ENCODE measurements at places on chromosomes 6 and 20.
A peak's percentile ranks its signal among the peaks of the same experiment; 100 is the strongest.

GRCh38 chr20:43766385-43766784 is 39.6 kb upstream of the GTSF1L start:
- no peak for DNase-seq

DNA sequence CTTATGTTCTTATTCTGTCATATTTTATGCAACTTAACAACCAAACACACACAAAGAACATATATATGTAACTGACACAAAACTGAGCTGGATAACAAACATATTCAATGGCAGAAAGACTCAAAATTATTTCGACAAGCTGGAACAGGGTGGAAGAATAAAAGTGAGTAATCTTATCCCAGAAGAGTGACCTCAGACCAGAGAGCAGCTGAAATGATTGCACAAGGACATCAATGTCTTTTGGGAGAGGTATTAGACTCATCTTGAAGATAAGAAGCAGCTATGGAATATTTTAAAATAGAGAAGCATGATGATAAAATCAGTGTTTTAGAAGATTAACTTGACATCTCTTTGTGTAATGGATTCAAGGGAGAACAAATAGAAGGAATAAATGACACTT is 191.6 kb upstream of the PRDM1 start:
- no peak for DNase-seq

- DNase-seq, result no peak
These were observed 44.6 kb upstream of the SLC23A2 start for GRCh38 chr20:5045906-5046305.

- DNase-seq, result no peak
These were observed 10.4 kb downstream of the NOX3 start for GRCh38 chr6:155444952-155445903.

DNA sequence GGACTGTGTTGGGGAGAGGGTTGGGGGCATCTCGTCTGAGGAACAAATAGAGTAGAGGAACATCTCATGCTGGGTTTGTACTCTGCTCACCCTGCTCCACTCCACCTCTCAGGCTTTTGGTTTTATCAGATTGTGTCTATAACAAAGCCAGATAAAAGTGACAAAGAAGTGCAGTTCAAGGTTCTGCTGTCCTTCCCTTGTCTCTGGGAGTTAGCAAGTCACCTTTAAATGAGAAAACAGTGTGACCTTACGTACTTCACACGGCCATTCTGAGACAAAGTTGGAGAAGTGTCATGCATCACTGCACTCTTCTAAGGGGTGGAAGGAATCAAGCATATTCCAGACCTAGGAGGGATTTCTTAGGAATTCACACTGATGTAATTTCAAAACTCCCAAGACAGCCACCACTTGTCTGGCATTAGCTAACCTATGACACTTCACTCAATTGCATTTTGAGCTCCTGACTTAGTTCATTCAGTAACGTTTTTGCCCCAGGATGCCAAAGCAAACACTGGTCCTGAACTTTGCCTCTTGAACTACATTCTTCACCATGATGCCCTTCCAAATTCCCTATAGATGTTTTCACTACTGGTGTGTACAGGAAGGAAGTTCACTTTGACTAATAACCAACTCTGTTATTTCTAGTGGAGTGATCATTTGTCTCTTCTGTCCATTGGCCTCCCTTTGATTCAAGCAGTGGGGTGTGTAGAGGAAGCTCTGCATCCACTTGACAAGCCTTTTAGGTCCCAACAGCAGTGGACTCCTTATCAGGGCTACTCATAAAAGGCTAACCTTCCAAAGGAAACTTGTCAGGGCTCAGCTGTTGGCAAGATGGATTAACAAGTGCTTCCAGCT is 647.6 kb upstream of the FLRT3 start:
- peak; percentile 23 for DNase-seq

GRCh38 chr20:50704971-50705370 is 13.6 kb upstream of the RIPOR3 start:
- DNase-seq, result no peak

GRCh38 chr6:144741659-144742058 is 456.5 kb downstream of the UTRN start:
- no peak for DNase-seq

DNA sequence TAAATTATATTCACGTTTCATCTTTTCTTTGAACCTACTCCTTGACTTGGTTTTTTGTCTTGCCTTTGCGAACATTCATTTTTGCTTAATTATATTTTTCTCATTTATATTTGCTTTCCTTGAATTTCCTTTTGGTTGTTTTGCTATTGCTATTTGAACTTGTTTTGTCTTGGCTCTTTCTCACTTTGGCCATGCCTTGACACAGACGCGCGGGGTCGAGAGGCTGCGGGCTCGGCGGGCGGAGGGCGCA is 7.1 kb upstream of the TMEM14A start:
- DNase-seq, result no peak

DNA sequence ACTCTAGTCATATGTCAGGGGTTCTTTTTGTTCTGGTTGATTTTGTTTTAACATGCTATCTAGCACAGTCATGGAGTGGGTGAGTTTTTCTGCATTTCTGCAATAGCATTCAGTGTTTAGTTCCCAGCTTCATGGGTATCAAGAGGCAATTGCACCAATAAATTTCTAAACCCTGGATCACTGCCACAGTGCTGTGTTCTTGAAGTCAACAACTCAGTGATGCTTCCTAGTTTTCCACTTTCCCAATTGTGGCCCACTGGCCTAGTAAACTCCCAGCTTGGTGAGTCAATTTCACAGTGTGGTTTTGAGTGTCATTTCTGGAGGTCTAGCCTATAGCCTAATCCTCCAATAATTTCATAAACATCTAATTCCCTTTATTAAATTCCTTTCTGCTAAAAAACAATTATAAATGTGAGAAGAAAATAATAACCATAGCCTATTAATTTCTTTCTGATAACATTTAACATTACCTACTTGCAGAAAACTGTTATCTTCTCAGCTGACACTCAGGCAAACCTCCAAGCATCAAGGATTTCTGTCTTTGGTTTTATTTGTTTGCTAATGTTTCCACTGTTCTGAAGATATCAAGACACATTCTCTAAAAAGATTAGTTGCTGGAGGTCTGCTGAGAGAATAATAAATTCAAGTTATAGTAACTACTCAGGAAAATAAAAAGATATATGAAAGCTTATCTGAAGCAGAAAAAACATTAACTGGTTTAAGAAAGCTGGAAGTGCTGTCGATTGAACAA is 89.9 kb downstream of the PDE7B start:
- DNase-seq, result no peak

- DNase-seq, result no peak
These were observed 72.4 kb downstream of the GRIK2 start for GRCh38 chr6:101465863-101466262.

GRCh38 chr6:85714893-85715530 is 72.3 kb upstream of the SYNCRIP start:
- DNase-seq, result no peak

DNA sequence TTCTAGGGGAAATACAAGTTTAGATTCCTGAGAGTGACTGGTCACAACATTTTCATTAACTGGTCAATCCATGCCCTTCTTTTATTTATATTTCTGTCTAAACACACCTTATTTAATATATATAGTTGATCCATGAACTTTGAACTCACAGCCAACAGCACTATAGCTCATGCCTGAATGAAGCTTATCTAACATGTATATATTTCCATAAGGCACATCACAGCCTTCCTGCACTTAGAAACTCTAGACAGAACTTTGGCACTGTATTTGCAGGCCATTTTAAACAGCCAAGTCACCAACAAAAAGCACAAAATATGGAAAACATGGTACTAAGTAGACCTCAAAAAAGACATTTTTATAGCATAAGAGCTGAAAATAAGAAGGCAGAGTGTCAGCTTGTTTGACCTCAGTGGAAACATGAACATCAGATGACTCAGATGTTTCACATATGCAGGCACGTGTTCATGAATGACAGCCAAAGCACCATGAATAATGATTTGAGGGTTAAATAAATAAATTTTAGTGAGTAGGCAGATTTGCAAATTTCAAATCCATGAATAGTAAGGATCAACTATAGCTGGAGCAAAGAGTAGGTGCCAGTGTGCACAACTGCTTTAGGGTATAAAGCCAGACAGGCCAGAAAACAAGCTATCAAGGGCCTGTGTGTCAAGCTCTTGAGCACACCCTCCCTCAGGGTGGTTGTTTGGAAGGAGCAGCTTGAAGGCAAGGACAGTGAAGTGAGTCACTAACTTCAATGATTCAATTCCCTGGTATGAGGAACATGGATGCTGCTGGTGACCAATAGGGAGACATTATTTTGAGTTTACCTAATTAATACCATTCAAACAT is 88.9 kb upstream of the NT5E start:
- peak; percentile 82 for DNase-seq

DNA sequence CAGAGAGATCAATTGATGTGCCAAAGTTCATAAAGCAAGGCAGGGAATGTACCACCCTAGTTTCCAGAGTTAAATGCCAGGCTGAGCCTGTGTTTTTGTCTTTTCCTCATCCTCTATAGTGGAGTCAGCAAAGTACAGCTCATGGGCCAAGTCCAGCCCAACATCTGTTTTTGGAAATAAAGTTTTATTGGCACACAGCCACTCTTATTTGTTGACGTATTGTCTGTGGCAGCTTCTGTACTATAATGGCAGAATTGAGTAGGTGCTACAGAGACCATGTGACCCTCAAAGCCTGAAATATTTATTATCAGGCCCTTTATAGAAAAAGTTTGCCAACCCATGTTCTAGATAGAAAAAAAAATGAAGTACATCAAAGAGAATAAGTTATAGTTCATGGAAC is 187.0 kb downstream of the TSHZ2 start:
- no peak for DNase-seq

DNA sequence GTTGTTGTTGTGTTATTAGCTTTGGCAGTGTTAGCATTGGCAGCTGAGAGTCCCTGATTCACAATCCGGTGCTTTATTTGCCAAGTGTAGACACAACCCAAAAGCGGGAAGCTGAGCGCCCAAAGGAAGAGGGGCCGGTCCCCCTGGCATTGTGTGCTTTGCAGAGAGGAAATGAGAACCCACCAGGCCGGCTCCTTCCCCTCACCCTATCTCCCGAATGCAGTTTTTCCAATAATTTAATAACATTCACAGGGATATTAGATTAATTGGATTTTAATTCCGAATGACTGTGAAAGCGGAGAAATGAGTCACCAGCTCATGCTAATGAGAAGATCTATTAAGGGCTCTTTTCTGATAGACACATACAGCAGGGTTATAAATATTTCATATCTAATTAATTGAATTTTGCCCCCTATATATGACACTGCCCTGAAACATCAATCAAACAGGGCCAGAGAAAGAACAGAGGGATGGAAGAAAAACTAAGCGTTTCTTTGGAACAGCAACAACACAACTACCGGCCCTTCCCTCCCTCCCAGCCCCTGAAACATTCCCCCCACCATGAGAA is 143.8 kb downstream of the MBOAT1 start:
- DNase-seq, result no peak

- DNase-seq, result no peak
These were observed 43.2 kb downstream of the PPP1R3G start for GRCh38 chr6:5128351-5128750.

DNA sequence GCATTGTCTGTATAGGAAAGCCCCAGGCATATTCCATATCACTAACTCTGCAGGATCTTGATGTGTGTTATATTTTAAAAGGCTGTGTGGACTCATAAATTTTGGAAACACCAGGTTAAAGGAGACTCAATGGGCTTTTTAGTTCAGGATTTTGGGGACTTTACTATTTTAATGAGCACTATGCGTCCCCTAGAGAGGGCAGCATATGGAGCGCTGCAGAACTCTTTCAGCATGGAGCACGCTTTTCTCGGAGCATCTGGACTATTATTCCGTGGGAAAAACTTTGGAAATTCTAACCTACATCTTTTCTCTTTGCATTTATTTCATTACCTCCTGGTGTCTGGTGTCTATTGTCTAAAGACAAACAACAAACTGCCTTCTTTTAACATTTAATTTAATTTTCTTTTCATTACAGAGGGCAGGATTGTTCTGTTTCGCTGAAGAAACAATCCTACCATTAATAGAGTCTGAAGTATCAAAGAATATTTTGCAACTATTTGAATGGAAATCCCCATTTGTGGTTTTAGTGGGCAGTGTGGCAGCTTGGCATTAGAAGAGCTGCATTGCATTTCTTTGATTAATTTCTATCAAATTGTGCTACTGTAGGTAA is 399.9 kb upstream of the HSF2 start:
- DNase-seq, result no peak

GRCh38 chr20:62158541-62158940 is 15.0 kb downstream of the SS18L1 start:
- no peak for DNase-seq

DNA sequence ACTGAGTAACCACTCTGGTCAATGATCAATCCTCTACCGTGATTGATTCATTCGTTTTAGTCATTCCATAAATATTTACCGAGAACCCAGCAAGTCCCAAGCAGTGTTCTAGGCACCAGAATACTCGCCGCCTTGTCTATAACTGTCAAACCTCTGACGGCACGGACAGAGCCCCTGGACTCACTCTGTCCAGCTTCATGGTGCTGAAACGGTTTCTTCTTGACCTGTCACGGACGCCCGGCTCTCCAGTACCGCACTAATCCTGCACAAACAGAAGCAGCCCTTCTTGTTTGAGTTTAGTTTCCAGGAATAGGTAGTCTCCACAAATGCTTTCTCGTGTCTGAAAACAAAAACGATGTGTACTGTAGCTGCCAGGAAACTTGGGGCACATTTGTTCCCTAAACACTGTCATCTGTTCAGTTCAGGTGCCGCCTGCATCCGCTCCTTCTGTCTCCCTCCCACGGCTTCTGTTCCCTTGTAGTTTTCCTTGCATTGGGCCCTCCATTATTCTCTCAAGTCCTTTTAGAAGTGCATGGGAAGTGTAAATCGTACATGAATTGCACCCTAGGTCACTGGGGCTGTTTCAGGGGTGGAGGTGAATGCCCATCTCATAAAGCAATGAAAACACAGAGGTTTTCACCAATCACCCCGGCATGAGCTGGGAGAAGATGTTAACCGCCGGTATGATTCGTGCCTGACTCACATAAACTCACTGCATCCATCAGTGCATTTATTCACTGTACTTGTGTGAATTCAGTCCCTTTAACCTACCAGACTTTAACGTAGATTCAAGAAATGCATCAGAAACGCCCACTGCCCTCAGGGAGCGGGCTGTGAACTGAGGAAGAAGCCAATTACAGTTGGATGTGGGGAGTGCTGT is 209.3 kb upstream of the CDH4 start:
- no peak for DNase-seq

GRCh38 chr6:99550046-99550748 is 18.3 kb downstream of the CCNC start:
- DNase-seq, result no peak

GRCh38 chr6:96923871-96924493 is 546 bp upstream of the KLHL32 start:
- no peak for DNase-seq

DNA sequence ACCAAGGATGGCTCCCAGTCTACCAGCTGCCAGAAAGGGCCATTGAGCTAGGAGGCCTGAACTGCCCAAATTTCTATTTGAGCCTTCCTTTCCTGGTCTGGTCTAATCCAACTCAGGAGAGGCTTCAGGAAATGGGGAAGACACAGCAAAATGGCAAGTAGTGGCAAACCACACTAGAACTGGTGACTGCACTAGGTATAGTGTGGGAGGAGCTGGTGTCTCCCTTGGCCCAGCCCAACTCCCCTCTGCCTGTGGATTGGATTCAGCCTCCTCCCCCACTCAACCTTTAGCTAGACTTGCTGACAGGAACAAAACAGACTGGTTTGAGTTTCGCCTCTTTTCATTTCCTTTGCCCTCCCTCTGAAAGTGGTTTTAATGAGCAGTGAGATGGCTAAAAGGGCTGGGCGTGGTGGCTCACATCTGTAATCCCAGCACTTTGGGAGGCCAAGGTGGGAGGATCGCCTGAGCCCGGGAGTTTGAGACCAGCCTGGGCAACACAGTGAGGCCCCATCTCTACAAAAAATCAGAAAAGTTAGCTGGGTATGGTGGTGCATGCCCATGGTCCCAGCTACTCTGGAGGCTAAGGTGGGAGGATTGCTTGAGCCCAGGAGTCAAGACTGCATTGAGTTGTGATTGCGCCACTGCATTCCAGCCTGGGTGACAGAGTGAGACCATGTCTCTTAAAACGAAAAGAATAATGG is 17.5 kb downstream of the MRPS18A start:
- DNase-seq, result no peak
